Activated CD4-positive, alpha-beta T cell treated with anti-CD3 and anti-CD28 coated beads, Interleukin-2, amount 10 ng/mL, durations not matched to agents 7 days and 5 days (primary cell): ENCODE measurements at places on chromosomes 6 and 20. TPM values are rescaled to one million over a fixed set of nuclear protein-coding genes. Genes with fewer than 3 reads are reported as not detected.

The RAB44 gene
- 0.15 TPM for total RNA-seq

The BMP2 gene
- total RNA-seq: not detected

DNA sequence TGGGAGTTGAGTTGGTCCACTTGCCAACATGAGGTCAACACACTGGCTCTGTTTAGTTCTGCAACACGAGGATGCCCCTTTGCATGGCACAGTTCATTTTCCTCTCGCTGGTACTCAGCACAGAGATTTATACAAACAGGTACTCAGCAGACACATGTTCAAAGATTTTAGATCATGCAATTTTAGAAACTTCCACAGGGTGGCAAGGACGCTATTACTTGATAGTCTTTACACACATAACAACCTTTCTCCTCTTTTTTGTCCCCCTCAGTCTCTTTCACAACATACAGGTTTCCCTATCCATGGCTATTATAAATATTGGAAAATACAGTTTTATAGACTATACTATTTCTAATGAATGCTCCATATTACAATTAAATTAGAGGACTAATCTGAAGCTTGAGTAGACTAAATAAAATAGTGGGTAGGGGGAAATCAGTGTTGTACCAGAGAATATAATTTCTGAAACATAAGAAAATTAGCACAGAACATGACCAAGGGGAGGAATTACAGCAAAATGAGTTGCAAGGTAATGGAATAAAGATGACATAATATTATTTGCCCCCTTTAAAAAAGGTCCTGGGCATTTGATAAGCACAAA is 331.8 kb upstream of the BTBD3 start:
- H3K4me1 ChIP-seq: no peaks in the 10 kb centered on the region
- no peak overlapping the region for H3K27ac ChIP-seq
- H3K27me3 ChIP-seq: no peaks in the 10 kb centered on the region
- H3K4me3 ChIP-seq: no peak overlapping the region

- H3K27me3 ChIP-seq: peaks cover 14% of the 10 kb centered on the region
- H3K4me1 ChIP-seq: peaks cover 26% of the 10 kb centered on the region
- no peak overlapping the region for H3K4me3 ChIP-seq
- H3K27ac ChIP-seq: no peak overlapping the region
- no peak for DNase-seq
These were observed 4.5 kb downstream of the TEAD3 start for GRCh38 chr6:35492258-35492973.

DNA sequence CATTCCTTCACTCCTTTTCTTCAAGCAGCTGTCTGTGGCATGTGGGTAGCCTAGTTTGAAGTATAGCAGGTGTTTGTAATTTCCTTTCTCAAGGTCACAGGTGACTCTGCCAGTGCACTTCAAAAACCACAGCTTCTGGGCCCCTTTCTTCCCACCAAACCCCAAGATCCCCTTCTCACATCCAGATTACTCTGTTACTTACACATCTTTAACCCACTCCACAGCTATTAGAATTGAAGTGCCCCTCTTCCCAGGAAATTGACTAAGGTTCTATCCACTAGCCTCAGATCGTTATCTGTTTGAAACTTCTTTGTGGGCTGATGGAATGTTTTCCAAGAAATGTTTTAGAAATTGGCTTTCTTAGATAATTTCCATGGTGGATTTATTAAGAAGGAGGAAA is 150.8 kb downstream of the AHI1 start:
- peaks cover 6% of the 10 kb centered on the region for H3K4me1 ChIP-seq
- peak overlapping the region; percentile 34 for H3K27ac ChIP-seq
- no peak overlapping the region for H3K4me3 ChIP-seq
- DNase-seq: no peak

GRCh38 chr6:47654255-47654654 is 44.1 kb upstream of the ADGRF4 start:
- H3K36me3 ChIP-seq: no peaks in the 10 kb centered on the region
- no peak for DNase-seq
- no peaks in the 10 kb centered on the region for H3K27me3 ChIP-seq
- H3K27ac ChIP-seq: peak overlapping the region; percentile 9
- no peak overlapping the region for H3K4me3 ChIP-seq

- no peak for DNase-seq
- no peaks in the 10 kb centered on the region for H3K36me3 ChIP-seq
- H3K27me3 ChIP-seq: peaks cover 2% of the 10 kb centered on the region
- H3K4me1 ChIP-seq: peaks cover 2% of the 10 kb centered on the region
- no peak overlapping the region for H3K27ac ChIP-seq
These were observed 8.6 kb upstream of the NKAIN4 start for GRCh38 chr20:63262836-63263235.

DNA sequence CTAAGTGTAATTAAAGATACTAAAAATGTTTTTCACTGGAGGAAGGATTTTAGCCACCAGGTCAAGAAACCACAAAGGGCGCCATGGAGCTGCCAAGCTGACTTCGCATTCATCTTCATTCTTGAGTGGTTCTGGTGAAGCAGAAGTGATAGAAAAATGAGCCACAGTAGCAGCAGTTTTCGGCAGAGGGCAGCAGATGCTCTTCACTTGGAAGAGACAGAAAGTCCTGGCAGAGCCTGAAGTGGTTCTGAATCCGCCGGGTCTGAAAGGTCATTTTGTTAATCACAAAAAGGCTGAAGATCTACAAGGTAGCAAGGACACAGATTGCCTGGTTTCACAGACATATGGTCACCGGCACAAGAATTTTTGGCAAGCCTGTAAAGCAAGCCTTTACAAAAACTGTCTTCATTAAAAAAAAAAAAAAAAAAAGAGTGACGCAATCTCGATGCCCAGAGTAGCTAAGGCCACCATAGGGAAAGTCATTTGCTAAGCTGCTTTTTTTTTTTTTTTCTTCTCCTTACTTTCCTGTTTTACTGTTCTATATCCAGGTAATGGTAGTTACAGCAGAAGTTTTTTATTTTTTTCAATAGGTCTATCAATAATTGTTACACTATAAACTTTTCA is 345.1 kb upstream of the AGPAT4 start:
- no peak overlapping the region for H3K4me3 ChIP-seq
- H3K36me3 ChIP-seq: no peaks in the 10 kb centered on the region
- no peaks in the 10 kb centered on the region for H3K27me3 ChIP-seq

DNA sequence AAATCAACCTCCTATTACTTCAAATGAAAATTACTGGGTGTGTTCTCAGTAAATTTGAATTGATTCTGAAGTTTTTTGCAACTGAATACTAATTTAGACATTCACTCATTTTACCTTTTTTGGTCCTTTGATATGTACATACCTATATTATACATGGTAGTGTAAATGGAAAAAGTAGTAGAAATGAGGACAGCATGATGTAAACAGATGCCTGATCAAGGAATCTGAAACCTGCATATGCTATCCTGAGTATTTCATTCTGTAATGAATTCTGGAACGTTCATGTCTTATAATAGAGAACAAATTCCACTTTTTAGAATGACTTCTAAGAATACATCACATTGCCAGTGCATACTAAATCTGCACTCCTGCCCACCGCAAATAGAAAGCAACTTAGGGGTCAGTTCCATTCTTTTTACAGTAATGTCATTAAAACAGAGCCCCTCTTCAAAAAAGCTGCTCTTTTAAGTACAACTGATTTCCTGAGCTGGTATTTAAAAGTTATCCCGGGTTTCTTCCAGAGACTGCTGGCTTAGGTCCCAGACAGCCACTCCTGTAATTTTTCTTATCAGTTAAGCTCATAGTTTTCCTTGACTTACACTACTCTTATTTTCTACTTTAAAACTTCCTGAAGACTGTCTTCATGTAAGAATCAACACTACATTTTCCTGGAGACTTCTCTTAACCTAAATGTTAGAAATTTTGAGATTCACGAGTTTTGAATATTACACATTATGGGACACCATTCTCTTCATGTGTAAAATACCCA is 48.4 kb downstream of the MAP3K7 start:
- peaks cover 27% of the 10 kb centered on the region for H3K36me3 ChIP-seq
- H3K4me3 ChIP-seq: no peak overlapping the region
- no peak overlapping the region for H3K27ac ChIP-seq
- H3K4me1 ChIP-seq: peaks cover 18% of the 10 kb centered on the region
- no peaks in the 10 kb centered on the region for H3K27me3 ChIP-seq
